Karpas-422 (cell line): ENCODE measurements at places on chromosomes 11 and 22. TPM values are rescaled to one million over a fixed set of nuclear protein-coding genes. Genes with fewer than 3 reads are reported as not detected.

Gene FOLR2
- total RNA-seq: 9.4 and 16.0 TPM in 2 replicates

Gene SMTNL1
- total RNA-seq: not detected in 2 replicates

Gene ACTN3
- not detected in 2 replicates for total RNA-seq

Gene MRPL16
- 70.1 and 81.6 TPM in 2 replicates for total RNA-seq

Gene SEPTIN3
- not detected in 2 replicates for total RNA-seq

Gene CD3D
- total RNA-seq: 3.7 and 5.7 TPM in 2 replicates
